Activated T-helper 9 cell treated with anti-CD3 and anti-CD28 coated beads, Interleukin-2, amount 50 U/mL, for 16 hours (primary cell): ENCODE measurements at places on chromosomes 11 and 22.
A peak's percentile ranks its signal among the peaks of the same experiment; 100 is the strongest.

DNA sequence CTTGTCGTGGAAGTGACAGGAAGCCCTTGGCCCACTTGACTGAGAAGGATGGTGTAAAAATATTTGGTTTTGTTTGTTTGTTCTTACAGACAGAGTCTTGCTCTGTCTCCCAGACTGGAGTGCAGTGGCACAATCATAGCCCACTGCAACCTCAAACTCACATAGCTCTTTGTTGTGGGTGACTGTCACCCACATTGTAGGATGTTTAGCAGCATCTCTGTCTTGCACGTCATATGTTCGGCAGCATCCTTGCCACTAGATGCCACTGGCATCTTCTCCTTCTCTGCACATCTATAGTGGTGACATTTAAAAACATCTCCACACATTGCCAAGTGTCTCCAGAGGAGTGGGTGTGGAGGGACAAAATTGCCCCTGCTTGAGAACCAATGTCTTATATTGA, 56.8 kb downstream of the PRR5L start:
- DNase-seq = peak; percentile 17

- DNase-seq = no peak
Measured at GRCh38 chr11:96126917-96127595, 203.1 kb upstream of the MTMR2 start.

- no peak for DNase-seq
Measured at GRCh38 chr22:48752451-48753380, 1075.0 kb downstream of the BRD1 start.

DNA sequence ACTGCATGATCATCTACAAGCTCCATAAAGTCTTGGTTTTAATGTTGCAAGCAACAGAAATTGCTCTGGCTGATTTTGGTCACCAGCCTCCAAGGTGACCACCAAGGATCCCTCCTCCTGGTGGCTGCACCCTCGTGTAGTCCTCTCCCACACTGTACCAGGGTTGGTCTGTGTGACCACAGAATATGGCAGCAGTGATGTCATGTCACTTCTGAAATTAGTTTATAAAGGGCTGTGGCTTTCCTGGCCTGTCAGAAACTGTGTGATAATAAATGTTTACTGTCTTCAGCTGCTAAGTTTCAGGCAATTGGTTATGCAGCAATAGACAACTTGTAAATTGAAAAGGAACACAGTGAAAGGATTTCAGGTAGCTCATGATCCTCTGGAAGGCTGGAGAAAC, 5.3 kb upstream of the PRDM11 start:
- no peak for DNase-seq

DNA sequence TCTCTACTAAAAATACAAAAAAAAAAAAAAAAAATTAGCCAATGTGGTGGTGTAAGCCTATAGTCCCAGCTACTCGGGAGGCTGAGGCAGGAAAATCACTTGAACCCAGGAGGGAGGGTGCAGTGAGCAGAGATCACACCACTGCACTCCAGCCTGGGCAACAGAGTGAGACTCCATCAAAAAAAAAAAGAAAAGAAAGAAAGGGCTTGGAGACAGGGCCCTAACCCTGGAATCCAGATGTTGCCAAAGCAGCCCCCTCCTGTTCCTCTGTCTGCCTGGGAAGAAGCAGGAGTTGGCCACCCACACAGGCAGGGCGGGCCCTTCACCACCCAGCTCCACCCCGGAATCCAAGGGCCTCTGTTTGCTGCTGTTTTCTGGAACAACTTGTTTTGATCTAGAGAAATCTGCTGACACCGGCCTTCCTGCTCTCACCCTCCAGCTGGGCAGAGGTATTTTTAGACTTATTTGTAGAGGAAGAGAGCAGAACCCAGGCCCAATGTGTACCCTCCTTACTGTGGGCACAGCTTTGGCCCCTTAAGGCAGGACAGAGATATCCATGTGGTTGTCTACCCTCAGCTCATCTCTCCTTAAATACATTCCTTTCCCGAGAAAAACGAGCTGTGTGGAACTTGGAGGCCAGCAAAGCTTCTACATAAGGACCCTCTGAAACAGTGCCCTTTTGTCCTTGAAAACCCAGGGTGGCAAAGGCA, 2.7 kb upstream of the NEAT1 start:
- peak; percentile 49 for DNase-seq

GRCh38 chr22:38461057-38461413, 6.0 kb upstream of the KCNJ4 start:
- DNase-seq = no peak

- no peak for DNase-seq
Measured at GRCh38 chr11:15150507-15150906, 35.8 kb downstream of the INSC start.

GRCh38 chr22:27419473-27419872, 382.1 kb downstream of the MN1 start:
- no peak for DNase-seq

- DNase-seq = no peak
Measured at GRCh38 chr11:60634126-60634525, 65.3 kb upstream of the MS4A8 start.

DNA sequence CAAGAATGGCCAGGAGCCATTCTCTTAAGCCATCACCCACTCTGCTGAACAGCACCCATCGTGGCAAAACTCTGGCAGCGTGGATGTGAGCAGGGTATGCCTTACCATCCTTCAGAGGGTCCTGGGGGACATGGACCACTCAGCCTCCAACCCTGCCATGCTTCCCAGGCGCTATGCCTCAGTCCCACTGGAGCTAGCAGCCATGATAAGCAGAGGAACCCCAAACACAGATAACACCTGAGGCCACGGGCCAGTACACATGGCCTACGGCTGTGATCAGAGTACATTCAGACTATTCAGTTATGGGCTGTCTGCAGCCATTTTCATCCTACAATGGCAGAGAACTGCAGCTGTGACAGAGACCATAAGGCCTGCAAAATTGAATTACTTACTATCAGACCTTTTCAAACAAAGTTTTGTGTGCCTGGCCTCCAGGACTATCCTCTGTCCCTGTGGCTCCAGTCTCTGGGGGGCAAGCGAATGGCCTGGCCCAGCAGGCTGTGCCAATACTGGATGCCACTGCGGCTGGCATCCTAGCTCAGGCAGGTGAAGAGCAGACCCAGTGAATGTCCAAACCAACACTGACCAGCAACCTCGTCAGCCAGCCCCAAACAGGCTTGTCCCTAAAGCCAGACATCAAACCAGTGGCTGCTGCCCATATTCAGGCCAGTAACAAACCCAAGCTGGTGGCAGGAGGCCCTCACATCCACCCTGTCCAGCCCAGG, 6.9 kb downstream of the ARVCF start:
- no peak for DNase-seq

GRCh38 chr11:78354408-78355308, 63.0 kb downstream of the GAB2 start:
- DNase-seq = no peak

GRCh38 chr11:20259506-20259905, 99.2 kb upstream of the DBX1 start:
- no peak for DNase-seq

DNA sequence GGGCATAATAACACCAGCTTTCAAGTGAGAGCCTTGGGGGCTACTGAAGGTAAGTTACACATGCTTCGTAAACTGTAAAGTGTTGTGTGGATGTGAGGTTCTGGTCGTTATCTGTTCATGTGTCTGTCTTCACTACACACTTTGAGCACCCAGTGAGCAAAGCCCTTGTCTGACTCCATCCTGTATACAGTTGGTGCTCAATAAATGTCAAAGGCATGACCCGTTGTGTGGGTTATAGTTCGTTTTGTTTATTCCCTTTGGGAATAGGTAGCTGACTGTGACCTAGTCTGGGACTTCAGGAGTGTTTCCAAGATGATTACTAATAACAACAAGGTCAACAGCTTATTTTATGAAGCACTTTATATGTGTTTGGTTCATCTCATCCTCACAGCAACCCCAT, 146.9 kb downstream of the MIAT start:
- no peak for DNase-seq

GRCh38 chr11:103338621-103339484, 229.6 kb downstream of the DYNC2H1 start:
- no peak for DNase-seq

DNA sequence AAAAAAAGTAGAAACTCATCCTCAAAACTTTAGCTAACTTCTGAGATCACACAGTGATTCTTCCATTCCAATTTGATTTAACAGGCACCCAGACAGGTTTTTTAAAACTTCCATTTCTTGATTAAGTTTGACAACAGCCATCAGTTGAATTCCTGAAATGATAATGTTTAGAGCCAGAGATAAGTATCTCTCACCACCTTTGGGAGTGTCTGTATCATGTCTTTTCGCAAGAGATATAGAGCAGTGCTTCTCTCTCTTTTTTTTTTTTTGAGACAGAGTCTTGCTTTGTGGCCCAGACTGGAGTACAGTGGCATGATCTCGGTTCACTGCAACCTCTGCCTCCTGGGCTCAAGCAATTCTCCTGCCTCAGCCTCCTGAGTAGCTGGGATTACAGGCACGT, 41.7 kb upstream of the BMAL1 start:
- DNase-seq = no peak

- DNase-seq = no peak
Measured at GRCh38 chr11:116176484-116177005, 596.2 kb downstream of the BUD13 start.

GRCh38 chr22:45704648-45705047, 33.0 kb downstream of the ATXN10 start:
- no peak for DNase-seq

GRCh38 chr11:100703801-100704575, 16.9 kb downstream of the ARHGAP42 start:
- DNase-seq = no peak

DNA sequence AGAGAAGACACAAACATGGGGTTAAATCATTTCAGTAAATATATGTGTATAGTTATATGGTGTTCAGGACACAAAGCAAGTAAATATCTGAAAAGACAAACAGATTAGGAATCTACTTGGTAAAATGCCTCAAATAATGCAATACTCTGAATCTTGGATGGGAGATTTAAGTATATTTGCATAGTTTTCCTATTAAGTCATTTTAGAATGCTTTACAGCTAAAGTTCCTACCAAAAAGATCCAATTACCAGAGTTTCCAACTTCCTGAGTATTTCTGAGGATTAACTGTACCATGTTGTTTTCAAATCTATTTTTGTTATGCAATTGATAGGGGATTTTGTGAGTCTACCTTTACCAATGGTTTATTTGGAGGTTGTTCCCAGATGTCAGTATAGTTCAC, 424.4 kb upstream of the CCDC179 start:
- DNase-seq = no peak

DNA sequence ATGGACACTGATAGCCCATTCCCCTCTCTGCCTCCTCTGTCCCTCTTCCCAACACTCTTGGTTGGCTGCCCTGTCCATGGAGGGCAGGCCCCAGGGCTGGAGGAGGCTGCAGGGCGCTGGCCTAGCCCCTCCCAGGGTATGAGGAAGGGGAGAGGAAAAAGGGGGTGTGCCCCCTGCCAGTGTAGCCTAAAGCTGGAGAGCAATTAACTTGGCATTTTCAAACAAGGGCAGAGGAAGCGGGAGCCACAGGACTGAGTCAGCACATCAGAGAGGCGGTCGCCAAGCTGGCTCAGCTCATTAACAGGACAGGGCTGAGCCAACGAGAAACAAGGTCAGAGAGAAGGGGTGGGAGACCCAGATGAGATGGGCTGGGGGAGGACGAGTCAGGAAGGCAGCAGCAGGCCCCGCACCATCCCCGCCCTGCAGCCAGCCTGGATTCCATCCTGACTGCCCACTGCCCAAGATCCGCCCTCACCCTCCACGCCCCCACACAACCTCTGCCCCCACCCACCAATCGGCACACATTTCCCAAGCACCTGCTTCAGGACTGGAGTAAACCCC, 76.3 kb downstream of the BUD13 start:
- no peak for DNase-seq

DNA sequence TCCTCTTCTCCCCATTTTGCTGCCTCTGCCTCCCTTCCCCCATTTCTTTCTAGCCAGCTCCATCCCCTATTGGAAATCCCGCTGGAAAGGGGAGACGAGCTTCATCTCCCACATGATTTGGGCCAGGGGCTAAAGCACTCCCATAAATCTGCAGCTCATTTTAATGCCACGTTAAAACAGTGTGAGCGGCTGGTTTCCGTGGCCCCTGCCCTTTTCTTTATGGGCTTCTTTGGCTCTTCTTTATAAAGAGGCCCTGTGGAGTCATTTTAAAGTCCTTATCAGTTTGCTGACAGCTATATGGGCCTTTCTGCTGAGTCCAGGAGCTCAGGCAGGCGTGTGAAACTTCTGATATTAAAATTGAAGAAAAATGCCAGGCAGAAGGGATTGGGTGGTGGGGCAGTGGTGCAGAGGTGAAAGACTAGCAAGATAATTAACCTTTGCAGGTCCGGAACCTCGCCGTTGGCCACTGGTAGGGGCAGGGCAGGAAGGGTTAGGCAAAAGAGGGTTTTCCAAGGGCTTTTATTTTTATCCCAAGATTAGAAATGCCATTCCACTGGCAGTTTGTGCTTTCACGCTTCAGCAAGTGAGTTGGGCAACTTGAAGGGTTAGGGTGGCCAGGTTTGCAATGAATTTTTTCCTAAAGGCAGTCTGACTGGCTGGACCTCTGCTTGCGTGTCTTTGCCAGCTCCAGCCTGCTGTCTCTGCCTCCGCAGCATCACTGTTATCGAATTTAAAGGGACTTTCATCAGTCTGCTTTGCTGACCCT, 44.3 kb downstream of the EXT2 start:
- DNase-seq = no peak

DNA sequence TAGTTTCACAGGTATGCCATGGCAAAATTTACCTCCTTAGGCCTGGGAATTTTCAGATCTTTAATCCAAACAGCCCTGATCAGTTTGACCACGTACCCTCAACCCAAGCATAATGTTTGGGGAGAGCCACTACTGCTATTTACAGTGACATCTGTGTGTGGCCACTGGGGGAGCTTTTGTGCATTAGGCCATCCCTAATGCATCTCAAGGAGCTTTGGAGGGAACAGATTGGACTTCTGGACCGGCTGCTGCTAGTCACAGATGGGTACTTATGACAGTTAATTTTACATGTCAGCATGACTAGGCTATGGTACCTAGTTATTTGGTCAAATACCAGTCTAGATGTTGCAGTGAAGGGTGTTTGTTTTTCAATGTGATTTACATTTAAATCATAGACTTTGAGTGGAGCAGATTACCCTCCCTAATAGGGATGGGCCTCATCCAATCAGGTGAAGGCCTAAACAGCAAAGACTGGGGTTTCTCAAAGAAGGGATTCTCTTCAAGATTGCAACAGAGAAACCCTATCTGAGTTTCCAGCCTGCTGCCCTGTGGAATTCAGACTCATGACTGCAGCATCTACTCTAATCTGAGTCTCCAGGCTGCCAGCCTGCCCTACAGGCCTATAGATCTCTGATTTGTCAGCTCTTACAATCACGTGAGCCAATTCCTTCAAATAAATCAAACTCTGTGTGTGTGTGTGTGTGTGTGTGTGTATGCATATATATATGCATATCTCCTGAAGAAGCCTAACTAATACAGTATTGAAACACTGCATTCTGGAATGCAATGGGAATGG, 38.0 kb upstream of the GALNT18 start:
- no peak for DNase-seq

- DNase-seq = no peak
Measured at GRCh38 chr11:65541093-65541982, 16.5 kb downstream of the SCYL1 start.

DNA sequence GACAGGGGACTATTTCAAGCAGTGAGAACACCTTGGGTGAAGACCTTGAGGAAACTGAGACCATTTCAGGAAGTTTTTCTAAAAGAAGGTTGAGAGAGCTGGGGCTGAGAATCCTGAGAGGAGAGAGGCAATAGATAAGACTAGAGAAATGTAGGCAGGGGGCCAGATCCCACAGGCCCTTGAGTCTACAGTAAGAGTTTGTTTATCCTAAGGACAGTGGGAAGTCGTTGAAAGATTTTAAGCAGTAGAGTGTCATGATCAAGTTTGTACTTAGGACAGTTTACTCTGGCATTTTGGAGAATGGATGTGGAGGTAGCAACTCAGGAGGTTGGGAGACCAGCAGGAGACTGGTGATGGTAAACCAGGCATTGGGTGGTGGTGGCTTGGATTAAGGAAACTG, 17.1 kb downstream of the HSD17B12 start:
- no peak for DNase-seq
